ENCODE measurements at places on chromosomes 3 and 15. TPM values are rescaled to one million over a fixed set of nuclear protein-coding genes. Genes with fewer than 3 reads are reported as not detected.

DNA sequence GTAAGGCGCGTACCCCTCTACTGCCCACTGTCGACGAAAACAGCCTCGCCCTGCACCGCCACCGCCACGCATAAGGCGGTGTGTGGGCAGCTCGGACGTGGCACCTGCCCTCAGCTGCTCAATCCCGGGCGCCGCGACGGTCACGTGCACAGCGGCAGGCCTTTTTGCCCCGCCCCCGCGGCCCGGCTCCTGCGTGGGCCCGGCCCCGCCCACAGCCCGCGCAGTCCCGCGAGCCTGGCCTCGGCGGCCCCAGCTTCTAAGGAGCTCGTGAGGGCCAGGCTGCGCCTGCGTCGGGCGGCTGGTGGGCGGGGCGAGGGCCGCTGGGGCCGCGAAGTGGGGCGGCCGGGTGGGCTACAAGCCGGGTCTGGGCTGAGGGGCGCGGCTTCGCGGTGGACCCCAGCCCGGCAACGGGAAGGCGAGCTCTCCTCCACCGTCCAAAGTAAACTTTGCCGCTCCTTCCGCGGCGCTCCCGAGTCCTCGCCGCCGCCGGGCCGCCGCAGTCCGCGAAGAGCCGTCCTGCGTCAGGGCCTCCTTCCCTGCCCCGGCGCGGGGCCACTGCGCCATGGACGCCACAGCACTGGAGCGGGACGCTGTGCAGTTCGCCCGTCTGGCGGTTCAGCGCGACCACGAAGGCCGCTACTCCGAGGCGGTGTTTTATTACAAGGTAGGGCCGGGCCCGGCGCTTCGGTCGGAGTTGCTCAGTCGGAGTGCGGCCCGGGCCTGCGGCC, at the start of gene CAPN7:
TSS of gene CAPN7 (plus strand) at position 313 of the 728 bp plus-strand sequence. CDS start at position 563, 250 bp downstream.
- peak; percentile 95 for DNase-seq
- H3K27ac ChIP-seq: peak within 1 kb of the TSS; percentile 50
- H3K27me3 ChIP-seq: no peaks in the 10 kb centered on the region
- H3K36me3 ChIP-seq: 0 out of 2 replicates have a peak, but pooled peaks cover 4% of the 10 kb centered on the region

GRCh38 chr15:38243278-38244055, 9.2 kb upstream of the SPRED1 start:
- DNase-seq: no peak
- H3K4me1 ChIP-seq: no peaks in the 10 kb centered on the region
- H3K27ac ChIP-seq: no peak overlapping the region
- no peaks in the 10 kb centered on the region for H3K27me3 ChIP-seq

DNA sequence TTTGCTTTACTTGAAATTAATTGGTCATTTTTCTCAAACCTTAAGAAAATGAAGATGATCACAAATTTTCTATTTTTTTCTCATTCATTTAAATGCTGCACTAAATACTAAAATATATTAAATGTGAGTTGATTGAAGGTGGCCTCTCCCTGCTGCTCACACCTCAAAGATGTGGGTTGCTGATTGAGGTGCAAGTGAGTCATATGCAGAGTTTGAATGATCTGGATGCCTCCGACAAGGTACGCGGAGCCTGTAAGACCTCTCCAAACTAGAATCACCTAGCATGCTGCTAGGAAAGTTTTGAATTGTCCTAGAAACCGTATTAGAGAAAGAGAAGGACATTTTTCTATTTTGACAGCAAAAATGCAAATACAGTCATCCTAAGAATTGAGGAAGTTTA, 211.3 kb upstream of the FEZF2 start:
- H3K4me1 ChIP-seq: no peaks in the 10 kb centered on the region
- H3K4me3 ChIP-seq: no peak overlapping the region
- no peaks in the 10 kb centered on the region for H3K36me3 ChIP-seq
- DNase-seq: no peak

RASL12 gene
- not detected for total RNA-seq

FILIP1L gene
- 16.8 TPM for total RNA-seq
